ENCODE measurements at places on chromosomes 13 and 19.

GRCh38 chr19:31545777-31546176 is 196.5 kb upstream of the TSHZ3 start:
- DNase-seq: no peak

DNA sequence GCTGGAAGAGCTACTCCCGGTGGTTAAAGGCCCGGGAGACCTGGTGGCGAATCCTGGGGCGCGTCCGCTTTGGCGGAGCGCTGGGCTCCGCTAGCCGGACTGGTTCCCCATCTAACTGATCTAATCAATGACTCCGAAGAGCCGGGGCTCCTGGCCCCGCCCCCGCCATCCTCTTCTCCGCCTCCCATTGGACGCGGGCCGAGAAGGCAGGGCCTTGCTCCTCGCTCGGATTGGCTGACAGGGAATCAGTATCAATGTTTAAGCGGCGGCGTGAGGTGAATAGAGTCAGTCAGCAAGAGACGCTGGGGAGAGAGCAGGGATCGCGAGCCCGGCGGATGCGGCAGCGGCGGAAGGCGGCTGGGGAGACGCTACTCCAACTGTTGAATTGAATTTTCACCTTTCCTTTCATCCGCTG is 1.7 kb upstream of the PCDH17 start:
- no peak for DNase-seq

DNA sequence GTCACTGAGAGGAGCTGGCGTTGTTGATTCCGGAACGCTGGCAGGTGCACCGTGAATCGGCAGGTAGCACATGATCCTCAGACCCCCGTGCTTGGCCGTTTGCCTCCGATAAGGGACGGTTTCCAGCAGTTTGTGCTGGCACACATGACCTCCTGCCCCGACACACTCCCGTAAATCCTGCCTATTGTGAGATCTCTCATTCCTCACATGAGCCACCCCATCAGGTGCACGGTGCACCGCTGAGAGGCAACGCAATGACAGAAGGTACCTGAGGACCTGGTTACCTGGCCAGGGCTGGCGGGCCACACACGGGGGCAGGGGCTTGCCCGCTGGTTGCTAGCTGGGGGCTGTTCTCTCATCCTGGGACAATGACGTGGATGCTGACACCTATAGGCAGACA is 2.1 kb upstream of the ADPRHL1 start:
- DNase-seq: no peak

DNA sequence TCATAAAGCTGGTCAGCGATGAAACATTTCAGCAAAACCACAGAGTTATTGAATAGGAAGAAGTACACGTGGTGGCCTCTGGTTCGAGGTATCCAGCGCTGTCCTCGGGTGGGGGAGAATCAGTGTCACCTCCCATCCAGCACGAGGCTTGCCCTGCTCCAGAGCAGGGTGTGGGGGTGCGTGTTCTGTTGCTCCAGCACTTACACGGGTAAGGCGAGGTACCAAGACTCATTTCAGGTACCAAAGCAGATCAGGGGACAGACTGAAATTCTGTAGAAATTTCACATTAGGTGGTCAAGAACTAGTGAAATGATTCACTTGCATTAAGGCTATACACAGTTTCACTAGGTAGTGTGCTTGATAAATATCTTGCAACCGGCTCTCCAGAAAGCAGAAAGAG is 164.2 kb upstream of the SOX1 start:
- DNase-seq: no peak

GRCh38 chr13:36981156-36981743 is 17.9 kb downstream of the ALG5 start:
- DNase-seq: no peak

- DNase-seq: no peak
Measured at GRCh38 chr19:19654441-19654840, 9.0 kb downstream of the ATP13A1 start.

DNA sequence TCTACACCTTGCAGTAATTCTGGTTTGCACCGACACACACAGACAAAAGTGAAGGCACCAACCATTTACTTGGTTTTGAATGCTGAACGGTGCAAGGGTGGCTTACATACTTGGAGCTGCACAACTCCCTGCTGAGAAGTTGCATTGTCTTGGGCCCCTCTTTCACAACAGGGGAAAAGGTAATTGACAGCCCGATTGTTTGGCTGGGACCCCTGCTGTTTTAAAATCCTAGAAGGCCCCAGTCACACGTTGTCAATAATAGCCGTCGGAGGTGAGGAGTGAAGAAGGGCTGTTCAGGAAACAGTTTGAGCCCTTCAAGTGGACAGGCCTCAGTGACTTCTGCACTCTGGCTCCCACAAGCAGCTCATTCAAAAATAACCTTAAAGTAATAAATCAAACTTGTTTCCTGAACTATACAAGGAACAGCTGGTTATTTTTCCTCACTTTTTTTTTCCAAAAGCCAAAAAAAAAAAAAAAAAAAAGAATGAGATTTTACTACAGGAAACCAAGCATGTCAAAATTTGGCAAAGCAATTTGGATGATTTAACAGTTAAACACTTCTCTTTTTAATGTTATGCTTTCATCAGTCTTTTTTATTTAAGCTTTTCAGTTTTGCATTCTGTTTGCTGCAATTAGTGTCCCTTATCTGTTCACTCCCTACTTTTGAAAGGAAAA is 19.0 kb upstream of the SPRY2 start:
- no peak for DNase-seq

- no peak for DNase-seq
Measured at GRCh38 chr13:67740871-67741535, 510.9 kb upstream of the PCDH9 start.

- DNase-seq: no peak
Measured at GRCh38 chr19:17758515-17758914, 7.2 kb downstream of the FCHO1 start.

GRCh38 chr19:10096615-10096963 is 5.9 kb downstream of the ANGPTL6 start:
- no peak for DNase-seq

- DNase-seq: no peak
Measured at GRCh38 chr13:28495538-28496187, 735 bp upstream of the FLT1 start.

DNA sequence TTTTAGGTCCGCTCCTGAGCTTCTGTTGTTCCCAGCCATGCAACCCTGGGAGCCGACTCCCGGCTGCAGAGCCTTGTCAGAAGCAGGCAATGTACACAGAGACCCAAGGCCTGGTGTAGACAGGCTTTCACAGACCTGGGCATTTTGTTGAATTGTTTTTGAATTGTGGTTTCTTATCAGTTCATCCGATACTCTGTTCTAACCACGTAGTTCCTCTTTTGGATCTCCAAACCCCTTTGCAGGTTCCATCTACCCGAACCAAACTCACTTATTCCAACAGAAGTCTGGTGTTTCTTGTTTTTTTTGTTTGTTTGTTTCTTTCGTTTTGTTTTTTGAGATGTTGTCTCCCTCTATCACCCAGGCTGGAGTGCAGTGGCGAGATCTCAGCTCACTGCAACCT is 6.3 kb upstream of the NLRP2 start:
- no peak for DNase-seq

GRCh38 chr13:50257646-50258045 is 242.4 kb downstream of the KCNRG start:
- no peak for DNase-seq

- DNase-seq: no peak
Measured at GRCh38 chr19:1310853-1311180, 25.1 kb downstream of the EFNA2 start.

- no peak for DNase-seq
Measured at GRCh38 chr13:100506600-100507422, 81.8 kb downstream of the GGACT start.

GRCh38 chr13:20714563-20715329 is 11.2 kb downstream of the IL17D start:
- DNase-seq: no peak

- no peak for DNase-seq
Measured at GRCh38 chr13:113232208-113233003, 23.0 kb downstream of the CUL4A start.

DNA sequence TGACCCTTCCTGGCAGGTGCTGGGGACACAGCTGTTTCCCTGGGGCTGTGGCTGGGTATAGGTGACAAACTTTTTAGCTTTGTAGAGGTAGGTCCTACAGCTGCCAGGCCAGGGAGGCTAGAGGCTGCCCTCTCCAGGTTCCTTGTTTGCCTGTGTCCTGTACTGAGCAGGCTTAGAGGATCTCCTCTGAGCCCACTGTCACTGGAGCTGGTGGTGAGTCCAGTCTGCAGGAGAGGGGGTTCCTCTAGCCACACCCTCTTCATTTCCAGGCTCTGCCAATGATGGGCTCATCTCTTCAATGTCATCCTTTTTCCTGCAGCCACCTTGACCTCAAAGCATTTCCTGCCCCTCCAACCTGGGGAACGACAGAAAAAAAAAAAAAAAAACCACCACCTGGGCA is 12.6 kb upstream of the RAB11B start:
- no peak for DNase-seq

- no peak for DNase-seq
Measured at GRCh38 chr19:49855676-49856573, 5.0 kb downstream of the PTOV1 start.

- no peak for DNase-seq
Measured at GRCh38 chr19:47820410-47820809, 1.3 kb upstream of the CRX start.

- DNase-seq: no peak
Measured at GRCh38 chr13:107993239-107993949, 221.9 kb downstream of the LIG4 start.

- DNase-seq: no peak
Measured at GRCh38 chr13:69028936-69029335, 1078.7 kb upstream of the ATXN8OS start.

GRCh38 chr19:47651691-47652090 is 42.8 kb downstream of the BICRA start:
- DNase-seq: no peak

DNA sequence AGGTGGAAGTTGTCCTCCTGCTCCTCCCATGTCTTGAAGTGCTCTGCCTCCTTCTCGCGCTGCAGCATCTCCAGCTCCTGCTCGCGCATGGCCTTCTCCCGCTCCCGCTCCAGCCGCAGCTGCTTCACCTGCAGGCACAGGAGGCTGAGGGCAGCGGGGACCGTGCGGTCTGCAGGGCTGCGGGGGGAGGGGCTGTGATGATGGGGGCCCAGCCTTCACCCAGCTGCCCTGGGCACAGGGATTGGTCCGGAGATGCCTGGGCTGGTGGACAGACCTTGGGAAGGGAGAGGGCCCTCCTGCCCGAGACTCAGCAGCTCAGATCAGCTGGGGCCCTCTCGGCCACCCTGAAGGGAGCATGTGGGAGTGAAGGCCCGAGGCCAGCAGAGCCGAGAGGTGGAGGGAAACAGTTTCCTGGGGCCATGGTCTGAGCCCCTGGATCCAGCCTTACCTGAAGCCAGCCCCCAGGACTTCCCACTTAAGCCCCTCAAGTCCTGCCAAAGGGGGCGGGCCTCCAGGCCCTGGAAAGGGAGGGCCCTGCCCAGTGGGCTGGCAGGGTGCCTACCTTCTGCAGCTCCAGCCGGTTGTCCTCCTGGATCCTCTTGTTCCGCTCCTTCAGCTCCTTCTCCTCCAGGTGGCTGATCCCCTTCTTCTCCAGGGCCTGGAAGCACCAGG is 6.3 kb downstream of the CACTIN start:
- DNase-seq: no peak

GRCh38 chr19:3034406-3034655 is 5.3 kb upstream of the TLE2 start:
- no peak for DNase-seq

DNA sequence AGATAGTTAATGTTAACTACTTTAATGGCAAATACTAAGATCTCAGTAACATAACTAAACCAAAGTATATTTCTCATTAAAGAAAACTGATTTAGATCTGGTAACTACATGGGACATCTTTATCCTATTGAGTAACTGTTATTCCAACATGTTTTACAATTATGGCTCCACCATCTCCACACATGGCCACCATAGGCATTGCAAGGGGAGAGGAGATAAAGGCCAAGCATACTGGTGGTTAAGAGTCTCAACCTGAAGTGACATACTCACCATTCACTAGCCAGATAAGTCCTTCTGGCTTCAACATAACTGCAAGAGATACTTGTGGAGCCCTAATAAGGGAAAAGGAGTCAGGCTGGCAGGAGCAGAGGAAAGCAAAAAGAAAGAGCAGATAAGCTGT is 1586.4 kb upstream of the SPRY2 start:
- no peak for DNase-seq

DNA sequence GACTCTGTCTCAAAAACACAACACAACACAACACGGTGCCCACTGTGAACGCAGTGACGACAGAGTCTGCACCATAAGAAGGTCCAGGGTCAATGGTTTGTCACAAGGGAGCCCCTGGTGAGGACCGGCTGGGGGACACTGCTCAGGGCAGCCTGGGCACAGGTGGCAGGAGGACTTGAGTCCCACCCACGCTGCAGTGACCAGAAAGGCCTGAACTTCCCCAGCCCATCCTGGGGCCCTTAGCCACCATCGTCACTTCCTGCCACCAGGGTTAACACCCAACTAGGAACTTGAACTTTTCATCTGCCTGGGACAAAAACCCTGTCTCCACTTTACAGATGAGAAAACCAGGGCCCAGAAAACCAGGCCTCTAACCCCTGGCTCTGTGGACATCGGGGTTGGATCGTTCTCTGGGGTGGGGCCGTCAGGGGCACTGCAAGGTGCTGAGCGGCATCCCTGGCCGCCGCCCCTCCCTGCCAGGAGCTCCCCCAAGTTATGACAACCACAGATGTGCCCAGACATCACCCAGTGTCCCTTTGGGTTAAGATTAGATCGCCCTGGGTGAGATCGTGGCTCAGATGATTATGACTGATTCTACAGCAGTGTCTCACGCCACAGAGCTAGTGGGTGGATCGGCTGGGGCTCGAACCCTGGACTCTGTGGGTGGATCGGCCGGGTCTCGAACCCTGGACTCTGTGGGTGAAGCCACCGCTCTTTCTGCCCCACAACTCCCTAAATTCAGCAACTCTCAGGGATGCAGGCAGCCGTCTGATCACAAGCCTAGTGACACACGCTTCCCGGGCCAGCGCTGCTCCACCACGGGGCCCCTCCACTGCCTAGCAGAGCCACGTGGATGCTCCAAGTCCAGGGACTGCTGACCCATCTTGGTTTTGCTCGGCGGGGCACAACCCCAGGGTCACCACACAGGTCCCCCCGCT is 14.0 kb downstream of the MOB3A start:
- no peak for DNase-seq

DNA sequence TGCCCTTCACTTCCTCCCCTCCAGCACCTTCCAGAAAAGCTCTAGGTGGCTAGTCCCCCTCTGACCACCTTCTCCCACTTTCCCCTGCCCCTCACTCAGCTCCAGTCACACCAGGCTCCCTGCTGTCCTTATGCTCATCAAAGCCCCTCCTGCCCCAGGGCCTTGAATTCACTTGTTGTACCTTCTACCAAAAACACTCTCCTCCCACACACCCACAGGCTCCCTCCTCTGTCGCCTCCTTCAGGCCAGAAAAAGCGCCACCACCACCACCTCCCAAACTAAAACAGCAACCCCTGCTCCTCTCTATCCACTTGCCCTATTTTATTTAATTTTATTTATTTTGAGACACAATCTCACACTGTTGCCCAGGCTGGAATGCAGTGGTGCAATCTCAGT is 4.8 kb upstream of the CEACAM16 start:
- no peak for DNase-seq

- no peak for DNase-seq
Measured at GRCh38 chr13:60331249-60332012, 65.6 kb upstream of the TDRD3 start.

Measured in stimulated activated CD4-positive, alpha-beta T cell treated with anti-CD3 and anti-CD28 coated beads, Interleukin-1b, Interleukin-23, amount 100 ng/mL, for 24 hours (primary cell).